ENCODE measurements at places on chromosomes 7 and 10.

DNA sequence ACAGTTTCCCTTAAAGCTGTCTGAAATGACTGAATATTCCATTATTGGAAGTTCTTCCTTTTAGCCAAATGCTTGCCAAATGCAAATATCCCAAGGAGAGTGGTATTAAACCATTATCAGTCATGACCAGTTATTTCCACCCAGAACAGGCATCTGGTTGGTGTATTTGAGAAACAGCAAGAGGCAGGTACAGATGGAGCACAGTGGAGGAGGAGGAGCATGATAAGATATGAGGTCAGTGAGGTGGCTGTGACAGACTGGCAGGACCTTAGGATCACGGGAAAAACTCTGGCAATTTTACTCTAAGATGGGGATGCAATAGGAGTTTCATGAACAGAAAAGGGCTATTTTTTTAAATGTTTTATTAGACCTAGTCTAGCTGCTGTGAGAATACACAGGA, 6.4 kb downstream of the HEPACAM2 start:
- no peak for DNase-seq

DNA sequence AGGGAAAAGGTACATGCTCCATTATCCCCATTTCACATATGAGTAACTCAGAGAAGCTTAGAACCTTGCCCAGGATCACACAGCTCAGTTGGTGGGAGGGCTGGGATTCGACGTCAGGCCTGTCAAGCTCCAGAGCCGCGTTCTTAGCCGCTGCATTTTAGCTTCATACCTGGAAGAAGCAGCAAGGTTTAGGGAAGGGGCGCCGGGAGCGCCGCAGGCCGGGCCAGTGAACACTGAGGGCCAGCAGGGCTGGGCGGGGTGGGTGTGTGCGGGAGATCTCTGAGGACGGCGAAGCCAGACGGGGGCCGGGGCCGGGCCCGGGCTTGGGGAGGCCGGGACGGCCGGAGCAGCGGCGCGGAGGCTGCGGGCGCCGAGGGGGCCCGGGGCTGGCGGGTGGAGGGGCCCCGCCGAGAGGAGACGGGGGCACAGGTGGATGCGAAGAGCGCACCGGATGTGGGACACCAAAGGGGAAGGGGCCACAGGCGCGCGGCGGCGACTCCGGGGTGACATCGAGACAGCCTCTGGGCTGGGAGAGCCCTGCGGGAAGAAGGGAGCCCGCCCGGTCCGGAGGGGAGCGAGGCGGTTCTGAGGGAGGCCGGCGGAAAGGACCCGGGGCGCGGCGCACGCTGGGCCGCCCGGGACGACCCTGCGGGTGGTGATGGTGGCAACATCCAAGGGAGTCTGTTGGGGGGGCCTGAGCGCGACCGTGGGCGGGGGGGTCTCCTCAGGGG, 498 bp downstream of the NDST2 start:
- peak; percentile 24 for DNase-seq

DNA sequence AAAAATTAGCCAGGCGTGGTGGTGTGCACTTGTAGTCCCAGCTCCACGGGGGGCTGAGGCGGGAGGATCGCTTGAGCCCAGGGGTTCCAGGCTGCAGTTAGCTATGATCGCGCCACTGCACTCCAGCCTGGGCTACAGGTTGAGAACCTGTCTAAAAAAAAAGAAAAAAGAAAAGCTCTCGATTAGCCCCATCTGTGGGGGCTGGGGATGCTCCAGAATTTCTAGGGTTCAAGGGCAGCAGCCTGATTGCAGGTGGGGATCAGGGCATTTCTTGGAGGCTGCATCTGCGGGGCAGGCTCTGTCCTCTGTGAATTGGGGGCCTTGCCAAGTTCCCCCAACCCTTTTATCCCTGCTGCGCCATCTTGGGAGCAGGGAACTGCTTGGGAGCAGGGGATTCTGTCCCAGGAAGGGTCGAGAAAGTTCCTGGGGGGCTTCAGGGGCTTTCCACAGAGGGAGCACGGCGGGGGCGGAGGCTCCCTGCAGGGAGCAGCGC, 651 bp upstream of the ARPC1A start:
- no peak for DNase-seq

- DNase-seq: no peak
These were observed 64.4 kb downstream of the PIP4K2A start for GRCh38 chr10:22649994-22650393.

DNA sequence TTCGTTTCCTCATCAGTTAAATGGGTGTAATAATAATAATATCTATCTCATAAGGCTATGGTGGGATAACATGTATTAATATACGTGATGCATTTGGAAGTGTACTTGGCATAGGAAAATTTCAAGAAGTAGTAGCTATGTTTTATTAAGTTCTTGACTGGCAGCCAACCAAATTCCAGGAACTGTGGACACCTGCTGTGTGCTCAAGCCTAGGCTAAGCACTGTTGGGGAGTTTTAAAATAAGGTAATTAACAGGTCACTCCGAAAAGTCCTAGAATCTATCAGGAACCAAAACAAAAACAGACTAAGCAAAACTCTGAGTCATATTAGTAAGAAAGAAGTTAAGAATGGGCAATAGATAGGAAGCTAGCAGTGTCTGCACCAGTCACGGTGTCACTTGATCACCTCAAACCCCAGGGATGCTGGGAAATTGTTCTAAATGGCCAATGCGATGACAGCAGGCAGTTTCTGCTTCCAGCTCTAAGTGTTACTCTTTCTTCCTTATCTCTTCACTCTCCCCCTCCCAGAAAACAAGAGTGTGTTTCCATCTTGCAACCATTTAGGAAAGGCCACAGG, 92.0 kb upstream of the GDF10 start:
- DNase-seq: no peak

GRCh38 chr10:69718951-69719350, 82.8 kb upstream of the COL13A1 start:
- DNase-seq: no peak

DNA sequence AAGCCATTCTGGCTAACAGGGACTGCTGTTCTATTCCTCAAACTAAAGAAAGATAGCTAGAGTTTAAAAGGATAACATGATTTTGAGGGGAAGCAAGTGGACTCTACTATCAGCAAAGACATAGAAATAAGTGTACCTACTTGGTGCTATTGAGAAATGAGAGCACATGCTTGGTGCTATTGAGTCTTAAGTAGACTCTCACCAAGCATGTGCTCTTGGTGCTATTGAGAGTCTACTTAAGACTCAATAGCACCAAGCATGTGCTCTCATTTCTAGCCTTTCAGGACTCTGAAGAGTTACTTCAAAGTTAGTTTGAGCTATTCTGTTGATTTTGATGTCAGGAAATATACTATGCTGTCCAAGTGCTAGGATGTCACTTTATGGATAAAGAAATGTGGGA, 733.0 kb upstream of the ZWINT start:
- no peak for DNase-seq

All from stimulated activated CD4-positive, alpha-beta T cell treated with anti-CD3 and anti-CD28 coated beads, TNF-alpha, amount 100 ng/mL, for 4 hours (primary cell).